ENCODE measurements at places on chromosomes 6 and 20. TPM values are rescaled to one million over a fixed set of nuclear protein-coding genes. Genes with fewer than 3 reads are reported as not detected.

The SPDEF gene
- 0.07 TPM for polyA plus RNA-seq

The FOXA2 gene
- polyA plus RNA-seq = not detected

The ACTL10 gene
- polyA plus RNA-seq = 0.32 TPM

- DNase-seq = no peak
These were observed 99.9 kb upstream of the MYL9 start for GRCh38 chr20:36441416-36441815.

- DNase-seq = no peak
These were observed 137.2 kb downstream of the FARS2 start for GRCh38 chr6:5398530-5398929.

DNA sequence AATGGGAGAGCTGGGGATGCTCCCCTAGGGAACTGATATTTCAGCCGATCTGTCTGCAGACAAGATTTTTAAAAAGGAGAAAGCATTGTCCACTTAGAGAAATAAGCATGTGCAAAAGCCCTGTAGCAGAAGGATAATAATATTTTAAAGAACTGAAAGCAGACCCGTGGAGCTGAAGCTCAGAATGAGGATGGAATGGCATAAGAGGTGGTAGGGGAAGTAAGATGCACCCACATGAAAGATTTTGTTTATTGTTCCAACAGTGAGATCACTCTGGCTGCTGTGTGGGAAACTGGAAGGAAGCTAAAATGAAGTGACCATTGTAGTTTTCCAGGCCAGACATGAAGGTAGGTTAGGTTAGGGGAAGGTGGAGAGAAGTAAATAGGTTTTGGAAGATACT is 266.4 kb upstream of the PRDM1 start:
- no peak for DNase-seq
